Right renal pelvis (tissue), 4 donors: ENCODE measurements at places on chromosomes 7 and 10. TPM values are rescaled to one million over a fixed set of nuclear protein-coding genes. Genes with fewer than 3 reads are reported as not detected.

Gene GPR22
- 0.48 TPM for polyA plus RNA-seq

- DNase-seq, result peak; percentile 47
Measured at GRCh38 chr7:26291699-26292538, at the start of gene SNX10. Gene SNX10 (plus strand): TSS chr7:26291862. CDS start chr7:26346443, 54,581 bp downstream.

Gene SPAM1
- not detected for polyA plus RNA-seq

GRCh38 chr10:46247808-46248569, 38.8 kb upstream of the ANTXRL start:
- DNase-seq, result no peak

Gene ERVW-1
- 0.67 TPM for polyA plus RNA-seq

GRCh38 chr7:138316421-138317043, 143.5 kb upstream of the TRIM24 start:
- DNase-seq, result no peak

DNA sequence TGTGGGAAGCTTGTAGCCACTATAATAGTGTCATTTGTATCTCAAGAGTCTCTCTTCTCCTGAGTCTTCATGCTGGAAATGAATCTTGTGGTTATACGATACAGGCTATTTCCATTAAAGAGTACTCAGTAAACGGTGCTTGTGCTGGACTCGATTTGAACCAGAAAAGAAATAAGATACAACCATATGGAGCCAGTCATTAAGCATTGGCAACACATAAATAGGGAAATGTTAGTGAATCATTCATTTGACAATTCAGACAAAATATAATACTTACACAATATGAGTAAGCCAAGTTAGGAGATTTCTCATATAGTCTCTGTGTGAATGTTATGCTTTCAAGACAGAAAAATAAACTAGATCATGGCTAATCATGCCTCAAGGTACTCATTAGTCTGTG, 356.8 kb downstream of the PLXDC2 start:
- no peak for DNase-seq

GRCh38 chr7:108667216-108667615, 97.5 kb downstream of the DNAJB9 start:
- DNase-seq, result no peak

DNA sequence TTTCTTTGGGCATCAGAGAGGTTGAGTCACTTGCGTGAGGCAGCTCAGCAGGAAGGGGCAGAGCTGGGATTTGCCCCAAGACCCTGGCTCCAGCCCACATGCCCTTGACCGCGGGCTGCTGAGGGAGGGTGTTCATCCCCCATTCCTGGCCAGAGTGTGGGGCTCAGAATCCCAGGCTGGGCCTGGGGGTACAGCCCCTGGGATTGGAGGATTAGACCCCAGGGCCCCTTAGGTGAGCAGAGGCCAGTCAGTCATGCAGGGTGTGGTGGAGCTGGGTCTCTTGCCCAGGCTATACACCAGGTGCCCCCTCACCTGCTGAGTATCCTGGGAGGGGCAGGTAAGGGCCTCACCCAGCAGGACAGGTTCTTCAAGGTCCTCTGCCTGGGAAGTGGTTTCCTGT, 68.4 kb upstream of the ZNF716 start:
- no peak for DNase-seq

- no peak for DNase-seq
Measured at GRCh38 chr7:135232720-135233119, 918 bp upstream of the STRA8 start.

Gene SPDYE8
- polyA plus RNA-seq, result 0.29 TPM

Gene SEMA4G
- polyA plus RNA-seq, result 55.2 TPM

Gene WIPF3
- 6.0 TPM for polyA plus RNA-seq

DNA sequence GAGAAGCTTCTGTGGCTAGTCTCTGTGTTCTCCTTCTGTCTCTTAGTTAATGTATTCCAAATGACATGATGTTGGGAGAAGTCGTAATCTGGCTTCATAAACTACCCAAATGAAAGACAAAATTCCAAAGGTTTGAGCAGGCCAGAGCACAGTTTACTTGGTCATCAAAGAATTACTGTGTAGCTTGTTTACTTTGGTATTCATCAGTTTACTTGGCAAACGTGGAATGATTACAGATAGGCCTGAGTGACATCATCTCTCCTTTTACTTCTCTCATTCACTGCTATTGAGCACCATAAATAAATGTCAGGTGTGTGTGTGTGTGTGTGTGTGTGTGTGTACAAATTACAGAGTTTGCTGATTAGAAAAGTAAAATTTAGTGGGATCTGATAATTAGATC, 327.3 kb downstream of the PHTF2 start:
- no peak for DNase-seq

DNA sequence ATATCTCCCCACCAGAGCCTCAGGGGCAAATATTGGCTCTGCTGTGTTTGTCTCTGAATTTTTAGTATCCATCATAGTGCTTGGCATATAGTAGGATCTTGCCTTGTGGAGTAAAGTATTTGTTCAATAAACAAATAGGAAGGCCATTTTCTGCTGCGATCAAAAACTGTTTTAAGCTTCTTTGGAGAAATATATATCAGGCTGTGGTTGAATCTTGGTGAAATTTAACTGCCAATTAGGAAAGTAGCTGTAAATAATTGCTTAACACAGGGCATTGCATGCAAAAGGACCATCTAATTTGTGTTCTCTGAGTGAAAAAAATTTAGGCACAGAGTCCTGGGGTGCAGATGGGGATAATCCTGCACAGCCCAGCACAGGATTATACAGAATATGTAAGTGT, 15.1 kb downstream of the VCL start:
- no peak for DNase-seq

DNA sequence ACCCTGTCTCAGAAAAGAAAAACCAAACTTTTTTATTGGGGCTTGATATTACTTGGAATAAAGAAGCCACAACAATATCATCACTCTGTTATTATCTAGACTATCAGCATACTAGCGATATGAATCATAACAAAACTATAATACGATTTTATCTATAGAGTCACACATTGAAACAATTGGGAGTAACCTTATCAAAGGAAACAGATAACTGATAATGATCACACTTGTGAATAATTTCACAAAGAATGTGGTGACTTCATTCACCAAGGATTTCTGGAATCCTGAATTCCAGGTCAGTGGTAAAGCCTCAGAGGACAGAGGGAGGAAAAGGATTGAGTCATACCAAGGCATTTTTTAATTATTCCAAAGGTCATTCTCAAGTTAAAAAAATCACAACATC, 32.1 kb upstream of the NMT2 start:
- DNase-seq, result no peak

- DNase-seq, result no peak
Measured at GRCh38 chr7:16404636-16405035, 16.7 kb downstream of the CRPPA start.

Gene IFIT5
- 18.8 TPM for polyA plus RNA-seq
